NCI-H774 (cell line): ENCODE measurements at places on chromosomes 2 and 18.

GRCh38 chr18:47284721-47285395 is 33.4 kb upstream of the SKOR2 start:
- no peak for DNase-seq

DNA sequence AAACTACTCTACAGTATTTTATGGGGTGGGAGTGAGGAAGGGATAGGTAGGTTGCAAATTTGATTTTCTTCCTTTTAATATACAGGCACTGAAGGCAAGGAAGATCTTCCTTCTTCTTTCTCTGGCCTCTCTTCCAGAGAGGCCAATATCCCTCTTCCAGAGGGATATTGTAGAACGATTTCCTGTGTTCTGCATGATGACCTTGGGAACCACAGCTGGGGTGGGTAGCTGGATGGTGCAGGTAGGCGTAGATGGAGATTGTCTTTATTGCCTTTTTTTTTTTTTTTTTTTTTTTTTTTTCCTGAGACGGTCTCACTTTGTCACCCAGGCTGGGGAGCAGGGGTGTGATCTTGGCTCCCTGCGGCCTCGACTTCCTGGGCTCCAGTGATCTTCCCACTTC is 49.4 kb downstream of the GATA6 start:
- DNase-seq, result no peak

DNA sequence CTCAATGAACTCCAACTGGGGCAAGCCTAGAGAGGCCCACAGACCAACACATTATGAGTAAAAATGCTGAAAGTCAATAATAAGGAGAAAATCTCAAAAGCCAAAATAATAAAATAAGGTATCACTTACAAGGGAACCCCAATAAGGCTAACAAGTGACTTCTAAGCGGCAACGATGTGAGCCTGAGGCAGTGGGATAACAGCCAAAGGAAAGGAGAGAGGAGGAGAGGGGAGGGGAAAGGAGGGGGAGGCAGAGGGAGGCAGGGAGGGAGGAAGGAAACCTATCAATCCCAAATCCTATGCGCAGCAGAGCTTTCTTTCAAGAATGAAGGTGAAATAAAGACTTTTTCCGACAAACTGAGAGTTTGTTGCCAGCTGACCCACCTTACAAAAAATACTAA is 6.0 kb upstream of the NFATC1 start:
- no peak for DNase-seq

DNA sequence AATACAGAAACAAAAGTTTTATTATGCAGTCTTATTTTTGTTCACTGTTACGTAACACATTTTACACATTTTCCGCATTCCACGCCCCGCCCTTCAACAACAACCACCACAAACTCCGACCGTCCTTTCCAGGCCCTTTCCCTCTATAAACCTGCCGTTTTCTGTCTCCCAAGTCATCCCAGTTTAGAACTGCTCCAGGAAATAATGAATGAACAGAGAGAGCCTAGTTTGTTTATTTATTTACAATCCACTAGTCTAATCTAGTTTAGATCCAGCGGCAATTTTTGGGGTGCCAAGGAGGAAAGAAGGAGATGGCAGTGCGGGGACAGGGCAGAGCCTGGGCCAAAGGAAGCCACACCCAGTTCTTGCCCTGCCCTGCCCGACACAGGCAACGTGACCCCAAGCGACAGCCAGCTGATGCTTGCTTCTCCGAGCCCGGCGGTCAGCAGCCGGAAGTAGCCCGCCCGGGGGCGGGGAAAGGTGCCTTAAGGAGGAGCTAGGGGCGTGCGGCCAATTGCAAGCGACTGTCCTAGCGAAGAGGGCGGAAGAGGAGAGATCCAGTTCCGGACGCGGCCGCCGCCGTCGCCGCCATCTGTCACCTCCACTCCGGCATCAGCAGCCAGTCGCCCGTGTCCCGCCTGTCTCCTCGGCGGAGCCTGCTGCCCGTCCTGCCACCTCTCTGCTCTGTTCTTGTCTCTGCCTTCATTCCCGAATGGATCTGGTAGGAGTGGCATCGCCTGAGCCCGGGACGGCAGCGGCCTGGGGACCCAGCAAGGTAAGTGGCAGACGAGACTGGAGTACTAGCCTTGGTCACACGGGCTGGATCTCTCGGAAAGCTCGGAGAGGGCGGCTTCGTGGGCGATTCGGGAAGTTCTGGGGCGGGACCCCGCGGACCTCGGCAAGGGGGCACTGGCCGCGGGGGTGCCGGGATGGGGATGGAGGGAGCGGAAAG is at the start of gene RIOK3:
RIOK3 (plus strand) TSS at position 560 of the 952 bp plus-strand sequence; CDS start at position 713, 153 bp downstream.
- peak; percentile 95 for DNase-seq

- DNase-seq, result no peak
Measured at GRCh38 chr2:203706403-203706802, at the start of gene CD28. CD28 (plus strand) TSS chr2:203706639; CDS start chr2:203706697, 58 bp downstream.

DNA sequence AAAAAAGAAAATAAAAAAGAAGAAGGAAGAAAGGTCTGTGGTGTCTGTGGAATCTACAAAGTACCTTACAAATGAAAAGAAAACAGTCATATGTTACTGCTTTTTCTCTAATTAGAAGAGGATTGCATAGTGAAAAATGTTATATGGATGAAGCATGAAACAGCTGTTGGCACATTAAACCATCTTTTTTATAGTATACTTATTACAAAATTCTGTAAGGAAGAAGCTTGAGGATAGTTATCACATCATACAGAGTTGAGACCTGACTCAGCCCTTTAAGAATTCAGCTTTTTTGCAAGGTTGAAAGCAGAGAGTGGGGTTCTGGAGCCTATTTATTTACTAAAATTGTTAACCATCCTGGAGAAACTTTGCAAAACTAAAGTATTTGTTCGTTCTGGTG is 222.7 kb downstream of the PHLPP1 start:
- DNase-seq, result no peak

GRCh38 chr18:61898640-61899101 is 5.9 kb upstream of the RNF152 start:
- DNase-seq, result no peak

DNA sequence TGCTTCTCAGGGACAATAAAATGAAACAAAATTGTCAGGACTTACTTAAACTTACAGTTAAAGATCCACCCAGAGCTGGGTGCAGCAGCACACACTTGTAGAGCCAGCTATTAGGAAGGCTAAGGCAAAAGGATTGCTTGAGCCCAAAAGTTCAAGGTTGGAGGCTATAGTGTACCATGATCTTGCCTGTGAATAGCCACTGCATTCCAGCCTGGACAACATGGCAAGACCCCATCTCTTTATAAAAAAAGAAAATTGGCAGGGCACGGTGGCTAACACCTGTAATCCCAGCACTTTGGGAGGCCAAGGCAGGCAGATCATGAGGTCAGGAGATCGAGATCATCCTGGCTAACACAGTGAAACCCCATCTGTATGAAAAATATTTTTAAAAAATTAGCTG is 34.6 kb downstream of the ACVR1 start:
- no peak for DNase-seq

DNA sequence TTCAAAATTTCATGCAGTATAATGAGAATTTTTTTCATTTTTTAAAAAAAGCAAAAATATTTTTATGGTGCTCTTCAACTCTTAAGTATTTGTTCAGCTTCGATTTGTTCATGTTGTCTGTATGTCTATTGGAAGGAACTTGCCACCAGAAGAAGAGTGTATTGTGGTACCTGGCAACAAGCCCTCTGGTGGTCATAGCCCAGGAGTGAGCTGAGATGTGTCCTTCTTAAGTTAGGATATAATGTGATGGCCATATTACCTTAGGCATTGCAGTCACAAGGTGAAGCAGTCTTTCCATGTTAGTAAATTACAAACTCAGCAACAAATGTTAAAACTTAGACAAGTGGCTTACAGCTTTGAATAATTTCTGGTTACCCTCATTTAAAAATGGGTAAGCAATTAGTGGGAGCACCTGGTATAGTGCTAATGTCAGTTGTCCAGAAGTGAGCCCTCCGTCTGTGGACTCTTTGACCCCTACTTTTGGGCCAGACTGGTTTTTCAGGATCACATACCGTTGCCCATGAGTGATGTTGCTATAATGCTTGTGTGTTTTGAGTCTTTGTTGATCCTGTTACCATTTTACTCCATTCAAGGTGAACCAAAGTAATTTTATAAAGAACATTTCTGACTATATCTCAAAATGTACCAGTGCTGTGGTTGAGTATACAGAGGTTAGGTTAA is 57.4 kb downstream of the MYO1B start:
- no peak for DNase-seq

- peak; percentile 4 for DNase-seq
Measured at GRCh38 chr2:203352604-203353255, 24.5 kb downstream of the ABI2 start.

GRCh38 chr2:228446734-228447133 is 265.2 kb upstream of the SPHKAP start:
- DNase-seq, result peak; percentile 81

GRCh38 chr2:70807102-70807827 is 13.1 kb downstream of the CLEC4F start:
- DNase-seq, result no peak

DNA sequence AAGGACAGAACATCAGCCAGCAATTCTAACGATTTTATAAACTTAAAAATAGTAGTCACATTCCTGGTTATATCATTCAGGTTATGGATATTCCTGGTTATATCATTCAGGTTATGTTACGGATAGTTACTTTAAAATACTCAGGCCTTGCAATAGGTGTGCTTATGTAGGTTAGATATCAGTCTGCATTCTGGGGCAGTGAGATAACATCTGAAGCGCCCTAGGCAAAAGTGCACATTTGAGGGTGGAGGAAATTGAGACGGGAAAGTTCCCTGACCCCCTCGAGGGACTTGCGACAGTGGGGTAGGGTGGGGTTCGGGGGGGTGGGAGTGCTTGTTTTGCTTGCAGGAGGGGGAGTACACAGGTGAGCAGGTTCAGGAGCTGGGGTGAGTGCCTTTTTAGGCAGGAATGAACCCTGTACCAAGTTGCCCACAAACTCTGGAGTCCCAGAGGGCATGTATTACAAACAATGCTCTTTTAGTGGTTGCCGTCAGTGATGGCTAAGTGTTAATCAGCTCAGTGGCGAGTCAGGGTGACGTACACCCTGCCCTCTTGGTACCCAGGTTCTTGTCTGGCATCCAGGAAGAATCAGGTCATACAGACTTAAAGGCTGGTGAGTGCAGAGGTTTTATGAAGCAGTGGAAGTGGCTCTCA is 31.8 kb downstream of the CREG2 start:
- no peak for DNase-seq

DNA sequence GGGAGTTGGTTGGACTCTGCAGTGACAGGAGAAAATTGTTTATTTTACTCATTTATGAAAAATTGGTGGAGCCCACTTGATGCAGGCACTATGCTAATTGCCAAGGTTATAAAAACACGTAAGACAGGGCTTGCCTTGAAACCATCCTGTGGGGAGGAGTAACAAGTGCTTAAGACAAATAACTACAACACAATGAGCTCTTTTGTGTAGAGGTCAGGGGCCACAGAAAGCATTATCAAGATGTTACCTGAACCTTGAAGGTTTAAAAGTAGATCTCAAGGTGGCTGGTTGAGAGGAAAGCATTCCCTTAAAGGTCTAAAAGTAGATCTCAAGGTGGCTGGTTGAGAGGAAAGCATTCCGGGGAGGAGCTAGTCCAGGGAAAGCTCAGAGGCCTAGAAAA is 381.8 kb upstream of the POU3F3 start:
- no peak for DNase-seq

- no peak for DNase-seq
Measured at GRCh38 chr2:105839793-105840192, 95.1 kb downstream of the NCK2 start.

GRCh38 chr2:102025583-102026267 is 34.0 kb downstream of the IL1R2 start:
- no peak for DNase-seq

- no peak for DNase-seq
Measured at GRCh38 chr2:2024751-2025481, 280.6 kb upstream of the PXDN start.

- DNase-seq, result no peak
Measured at GRCh38 chr2:239162141-239162821, 238.5 kb downstream of the HDAC4 start.

DNA sequence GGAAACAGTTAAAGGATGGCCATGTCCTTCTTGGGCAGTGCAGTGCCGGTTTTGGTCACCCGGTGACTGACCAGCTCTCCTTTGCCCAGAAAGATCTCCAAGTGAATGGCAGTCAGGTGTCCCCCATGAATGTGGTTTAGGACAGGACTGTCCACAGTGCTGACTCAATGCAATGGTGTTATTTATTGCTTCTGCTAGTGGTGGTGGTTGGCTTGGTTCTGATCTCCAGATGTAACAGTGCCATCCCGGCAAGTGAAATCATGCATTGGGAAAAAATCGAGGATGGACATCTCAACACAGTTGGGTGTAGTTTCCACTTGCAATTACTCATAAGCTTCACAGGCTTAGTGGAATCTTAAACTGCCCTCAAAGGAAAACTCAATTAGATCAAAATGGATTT is 81.9 kb downstream of the TGOLN2 start:
- DNase-seq, result no peak

DNA sequence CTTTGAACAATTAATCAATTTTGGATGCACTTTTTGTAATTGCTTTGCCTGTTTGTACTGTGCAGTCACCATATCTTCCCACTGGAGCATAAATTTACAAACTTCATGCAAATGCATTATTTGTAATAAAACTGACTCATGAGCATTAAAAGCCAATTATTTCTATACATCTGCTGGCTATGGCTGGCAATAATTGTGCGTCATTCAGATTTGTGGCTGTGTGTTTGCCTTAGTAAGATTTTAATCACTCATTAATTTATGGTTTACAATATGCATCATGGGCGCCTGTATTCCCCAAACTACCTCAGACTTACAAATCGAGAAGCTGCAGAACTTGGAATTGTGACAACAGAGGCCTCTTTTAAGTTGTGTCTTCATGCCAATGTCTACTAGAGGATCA is 132.4 kb upstream of the TRIB2 start:
- no peak for DNase-seq

GRCh38 chr2:44964752-44965236 is 23.3 kb downstream of the SIX3 start:
- peak; percentile 18 for DNase-seq

DNA sequence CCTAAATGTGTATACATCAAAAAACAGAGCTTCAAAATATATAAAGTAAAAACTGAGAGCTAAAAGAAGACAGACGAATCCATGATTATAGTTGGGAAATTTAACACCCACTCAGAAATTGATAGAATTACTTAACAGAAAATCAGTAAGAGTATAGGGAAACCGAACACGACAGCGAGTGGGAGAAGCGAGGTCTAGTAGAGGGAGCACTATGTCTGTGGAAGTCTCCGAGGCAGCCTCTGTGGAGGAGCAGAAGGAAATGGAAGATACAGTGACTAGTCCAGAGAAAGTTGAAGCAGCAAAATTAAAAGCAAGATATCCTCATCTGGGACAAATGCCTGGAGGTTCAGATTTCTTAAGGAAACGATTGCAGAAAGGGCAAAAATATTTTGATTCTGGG is 38.8 kb downstream of the NMS start:
- no peak for DNase-seq

GRCh38 chr2:238747557-238747956 is 100.3 kb upstream of the TWIST2 start:
- DNase-seq, result no peak

DNA sequence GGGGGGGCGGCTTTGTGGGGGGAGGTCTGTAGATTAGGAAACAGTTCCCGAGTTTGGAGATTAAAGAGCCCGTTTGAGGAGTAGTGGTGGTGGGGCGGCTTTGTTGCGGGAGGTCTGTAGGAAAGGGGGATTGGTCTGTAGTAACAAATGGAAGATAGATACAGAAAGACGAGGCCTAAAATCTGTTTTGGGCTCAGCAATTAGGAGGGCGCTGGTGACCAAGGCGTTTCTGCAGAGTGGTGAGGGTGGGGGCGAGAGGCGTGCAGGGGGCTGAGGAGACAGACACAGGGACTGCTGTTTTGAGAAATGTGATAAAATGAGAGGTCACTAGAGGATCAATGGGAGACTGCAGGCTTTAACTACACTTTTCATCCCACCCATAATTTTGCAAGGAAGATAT is 1.6 kb upstream of the ADNP2 start:
- no peak for DNase-seq
